ENCODE measurements at places on chromosomes 12 and 14.

DNA sequence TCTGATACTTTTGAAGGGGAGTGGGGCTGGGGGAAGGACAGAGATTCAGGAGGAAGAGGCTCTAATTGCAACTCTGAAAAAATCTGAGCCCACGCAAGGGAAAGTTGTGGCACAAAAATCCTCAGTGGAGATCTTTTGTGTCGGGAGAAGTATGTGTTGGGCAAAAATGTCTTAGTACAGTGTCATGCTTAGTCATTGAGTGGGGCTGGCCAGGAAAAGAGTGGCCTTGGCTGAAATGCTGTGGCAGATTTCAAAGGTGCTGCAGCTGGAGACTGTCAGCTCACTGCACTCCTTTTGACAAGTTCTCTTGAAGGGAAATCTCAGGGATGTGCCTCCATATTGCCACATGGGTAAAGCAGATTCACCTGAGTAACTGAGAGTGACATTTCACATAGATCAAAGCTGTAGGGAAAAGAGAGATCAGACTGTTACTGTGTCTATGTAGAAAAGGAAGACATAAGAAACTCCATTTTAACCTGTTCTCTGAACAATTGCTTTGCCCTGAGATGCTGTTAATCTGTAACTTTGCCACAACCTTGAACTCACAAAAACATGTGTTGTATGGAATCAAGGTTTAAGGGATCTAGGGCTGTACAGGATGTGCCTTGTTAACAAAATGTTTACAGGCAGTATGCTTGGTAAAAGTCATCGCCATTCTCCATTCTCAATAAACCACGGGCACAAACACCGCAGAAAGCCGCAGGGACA is 36.0 kb upstream of the GLIPR1 start:
- no peak for DNase-seq

DNA sequence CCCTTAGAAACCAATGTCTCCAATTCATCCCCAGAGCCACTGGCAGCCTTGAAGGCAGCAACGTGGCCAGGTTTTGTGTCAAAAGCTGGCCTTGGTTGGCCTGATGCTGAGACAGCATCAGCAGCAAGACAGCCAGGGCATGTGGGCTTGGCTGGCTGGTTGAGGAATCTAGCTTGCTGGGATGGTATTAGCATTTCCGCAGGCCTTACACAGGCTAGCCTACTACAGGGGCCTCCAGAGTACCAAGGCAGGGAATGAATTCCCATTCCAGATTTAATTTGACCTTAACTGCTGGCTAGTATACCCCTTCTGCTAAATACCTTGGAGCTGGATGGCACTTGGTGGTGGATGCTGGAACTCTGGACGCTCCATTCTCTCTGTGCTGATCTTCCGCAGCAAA is 15.8 kb downstream of the NGDN start:
- DNase-seq: no peak

DNA sequence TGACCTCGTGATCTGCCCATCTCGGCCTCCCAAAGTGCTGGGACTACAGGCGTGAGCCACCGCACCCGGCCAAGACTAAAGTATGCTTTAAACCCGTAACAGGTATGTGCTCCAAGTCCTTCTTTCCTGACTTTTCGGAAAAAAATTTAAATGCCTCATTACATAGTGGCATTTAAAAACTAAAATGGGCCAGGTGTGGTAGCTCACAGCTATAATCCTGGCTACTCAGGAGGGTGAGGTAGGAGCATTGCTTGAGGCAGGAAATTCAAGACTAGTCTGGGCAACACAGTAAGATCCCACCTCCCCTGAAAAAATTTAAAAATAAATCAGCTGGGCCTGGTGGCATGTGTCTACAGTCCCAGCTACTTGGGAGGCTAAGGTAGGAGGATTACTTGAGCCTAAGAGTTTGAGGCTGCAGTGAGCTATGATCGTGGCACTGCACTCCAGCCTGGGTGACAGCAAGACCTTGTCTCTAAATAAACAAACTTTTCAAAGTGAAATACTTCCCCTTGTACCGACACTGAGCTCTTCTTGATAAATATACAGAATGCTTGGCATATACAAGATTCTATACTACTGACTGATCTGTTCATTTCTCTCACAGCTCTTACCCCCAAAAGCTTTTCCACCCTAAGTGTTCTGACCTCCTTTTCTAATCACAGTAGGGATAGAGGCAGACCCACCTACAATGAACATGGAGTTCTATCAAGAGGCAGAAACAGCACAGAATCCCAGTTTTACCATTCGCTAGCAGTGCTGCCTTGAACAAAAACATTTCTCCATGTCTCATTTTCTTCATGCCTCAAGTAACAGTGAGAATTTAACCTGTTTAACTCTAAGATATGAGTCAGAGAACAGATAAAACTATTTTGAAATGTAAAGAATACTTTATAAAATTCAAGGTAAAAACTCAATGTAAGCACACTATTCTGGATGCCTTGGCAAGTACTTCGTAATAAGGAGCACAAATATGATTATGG is 7.9 kb downstream of the PPP4R3A start:
- no peak for DNase-seq

- DNase-seq: no peak
These were observed 8.1 kb downstream of the ZNF219 start for GRCh38 chr14:21090194-21090939.

DNA sequence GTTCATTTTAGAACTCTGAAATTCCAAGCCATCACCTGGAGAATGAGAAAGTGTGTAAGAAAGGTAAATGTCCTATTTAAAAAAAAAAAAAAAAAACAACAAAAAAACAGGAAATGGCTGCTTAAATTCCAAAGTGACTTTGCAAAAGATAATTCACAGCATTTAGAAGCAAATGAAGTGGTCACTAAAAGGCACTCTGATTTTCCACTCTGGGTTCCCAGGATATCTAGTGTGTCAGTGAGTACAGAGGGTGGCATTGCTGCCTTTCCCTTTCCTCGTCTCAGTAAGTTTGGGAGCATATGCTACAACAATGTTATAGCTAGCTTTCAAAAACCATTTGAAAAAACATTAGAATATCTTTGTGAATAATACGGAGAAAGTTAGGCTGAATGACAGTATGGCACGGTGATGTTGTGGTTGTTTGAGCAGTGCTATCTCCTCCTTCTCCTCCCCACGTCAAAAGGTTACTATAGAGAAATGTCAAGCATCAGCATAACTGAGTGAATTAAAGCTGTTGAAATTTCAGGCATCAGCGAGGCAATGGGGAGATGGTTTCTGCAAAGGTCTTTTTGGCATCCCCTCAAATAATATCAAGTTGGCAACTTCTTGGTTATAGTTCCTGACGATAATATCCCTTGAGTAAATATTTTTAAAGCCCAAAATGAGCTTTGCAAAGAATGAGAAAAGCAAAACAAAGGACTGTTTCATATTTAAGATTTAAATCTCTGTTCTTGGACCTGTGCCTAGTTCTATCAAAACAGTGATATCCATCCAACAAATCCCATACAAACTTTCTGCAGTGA is 164.5 kb upstream of the E2F7 start:
- DNase-seq: no peak
